ENCODE measurements at places on chromosomes 5 and 9.

DNA sequence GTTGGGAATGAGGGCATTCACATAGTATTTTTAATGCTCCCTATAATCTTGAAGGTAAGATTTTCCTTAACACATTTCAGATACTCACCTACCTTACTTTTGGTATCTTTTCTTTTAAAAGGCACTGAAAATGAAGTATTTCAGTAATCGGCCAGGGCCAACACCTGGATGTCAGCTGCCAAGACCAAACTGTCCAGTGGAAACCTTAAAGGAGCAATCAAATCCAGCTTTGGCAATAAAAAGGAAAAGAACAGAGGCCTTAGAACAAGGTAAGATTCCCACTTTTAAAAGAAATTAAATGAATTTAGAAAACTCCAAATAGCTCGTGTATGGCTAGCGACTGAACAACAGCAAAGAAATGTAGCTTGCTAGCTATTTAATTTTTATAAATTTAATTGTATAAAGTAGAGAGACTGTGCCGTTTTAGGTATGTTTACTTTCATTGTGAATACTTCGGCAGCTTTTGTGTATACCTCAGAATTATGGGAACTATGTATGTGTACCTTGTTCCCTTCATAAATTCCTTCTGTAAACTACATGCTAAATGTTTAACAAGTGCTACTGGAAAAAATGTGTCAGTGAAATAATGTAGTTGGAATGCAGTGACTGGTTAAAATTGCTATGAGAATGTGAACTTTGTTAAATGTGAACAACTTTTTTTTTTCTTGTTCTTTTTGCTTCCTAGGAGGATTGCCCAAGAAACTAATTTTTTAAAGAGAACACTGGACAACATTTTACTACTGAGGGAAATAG lies 41.9 kb downstream of the CDK7 start:
- no peak for DNase-seq

DNA sequence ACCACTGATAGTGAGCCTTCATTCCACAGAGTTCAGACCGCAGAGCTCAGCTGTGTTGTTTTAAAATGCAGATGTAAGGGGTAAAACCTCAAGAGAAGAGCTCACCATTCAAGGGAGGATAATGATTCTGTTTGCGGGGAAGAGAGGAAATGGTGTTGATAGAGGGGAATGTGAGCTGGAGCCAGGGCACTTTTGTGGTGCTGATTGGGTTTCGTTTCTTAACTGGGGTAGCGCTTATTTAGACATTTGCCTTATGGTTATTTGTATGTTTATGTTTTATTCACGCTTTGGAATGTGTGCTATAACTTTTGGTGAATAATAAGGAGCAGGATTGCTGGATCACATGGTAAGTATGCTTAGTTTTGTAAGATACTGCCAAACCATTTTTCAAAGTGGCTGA lies 42.5 kb downstream of the STXBP1 start:
- DNase-seq, result no peak

- DNase-seq, result no peak
These were observed 487.9 kb upstream of the DMAC1 start for GRCh38 chr9:8287501-8287900.

DNA sequence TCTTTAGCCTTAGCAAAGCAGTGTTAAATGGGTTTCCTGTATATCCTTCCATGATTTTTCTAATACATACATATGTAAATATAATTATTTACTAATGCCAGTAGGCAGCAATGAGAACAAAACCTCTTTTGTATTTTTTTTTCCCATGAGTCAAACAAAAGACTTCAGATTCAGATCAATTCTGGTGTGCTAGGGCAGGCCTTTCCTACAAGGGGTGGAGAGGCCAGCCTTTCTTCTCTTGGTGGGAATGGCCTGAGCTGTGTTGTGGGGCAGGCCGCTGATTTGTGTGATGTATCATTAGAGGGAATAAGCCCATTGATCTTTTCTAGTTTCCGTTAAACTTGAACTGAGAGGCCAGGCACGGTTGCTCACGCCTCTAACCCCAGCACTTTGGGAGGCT lies 115.5 kb upstream of the DMRT1 start:
- DNase-seq, result no peak

- DNase-seq, result no peak
These were observed 84.9 kb upstream of the ANKRD55 start for GRCh38 chr5:56317923-56318561.

DNA sequence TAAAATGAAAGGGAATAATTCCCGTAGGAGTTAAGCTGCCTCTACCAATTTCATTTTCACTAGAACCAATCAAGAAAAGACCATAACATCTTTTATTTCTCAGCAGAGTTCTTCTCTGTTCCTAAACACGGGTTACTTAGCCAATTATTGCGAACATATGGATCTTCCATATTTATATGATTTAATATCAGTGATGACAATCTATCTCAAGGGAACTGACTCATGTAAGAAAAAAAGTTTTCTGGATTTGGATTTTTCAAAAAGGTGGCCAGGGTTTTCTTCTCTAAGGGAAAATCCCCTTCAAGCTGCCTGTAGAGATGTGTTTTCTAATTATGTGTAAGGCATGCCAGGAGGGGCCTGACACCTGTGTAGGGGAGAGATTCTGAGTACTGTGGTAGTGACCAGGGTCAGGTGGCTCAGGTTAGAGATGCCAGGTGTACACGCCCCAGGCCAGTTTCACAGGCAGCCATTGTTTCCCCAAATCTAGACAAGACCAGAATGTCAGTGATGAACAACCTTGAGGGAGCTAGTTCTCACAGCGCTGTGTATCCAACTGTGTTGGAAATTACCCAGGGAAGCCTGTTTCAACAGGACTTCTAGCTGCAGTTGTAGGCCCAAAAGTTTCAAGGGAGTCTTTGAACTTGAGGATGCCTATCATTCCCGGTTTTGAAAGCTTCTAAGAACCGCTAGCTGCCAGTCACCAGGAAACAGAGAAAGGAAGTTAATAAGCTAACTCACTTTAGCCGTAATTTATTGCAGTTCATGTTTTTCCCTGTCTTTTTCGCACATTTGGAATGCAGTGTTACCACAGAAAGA lies 572.5 kb upstream of the RGMB start:
- no peak for DNase-seq

DNA sequence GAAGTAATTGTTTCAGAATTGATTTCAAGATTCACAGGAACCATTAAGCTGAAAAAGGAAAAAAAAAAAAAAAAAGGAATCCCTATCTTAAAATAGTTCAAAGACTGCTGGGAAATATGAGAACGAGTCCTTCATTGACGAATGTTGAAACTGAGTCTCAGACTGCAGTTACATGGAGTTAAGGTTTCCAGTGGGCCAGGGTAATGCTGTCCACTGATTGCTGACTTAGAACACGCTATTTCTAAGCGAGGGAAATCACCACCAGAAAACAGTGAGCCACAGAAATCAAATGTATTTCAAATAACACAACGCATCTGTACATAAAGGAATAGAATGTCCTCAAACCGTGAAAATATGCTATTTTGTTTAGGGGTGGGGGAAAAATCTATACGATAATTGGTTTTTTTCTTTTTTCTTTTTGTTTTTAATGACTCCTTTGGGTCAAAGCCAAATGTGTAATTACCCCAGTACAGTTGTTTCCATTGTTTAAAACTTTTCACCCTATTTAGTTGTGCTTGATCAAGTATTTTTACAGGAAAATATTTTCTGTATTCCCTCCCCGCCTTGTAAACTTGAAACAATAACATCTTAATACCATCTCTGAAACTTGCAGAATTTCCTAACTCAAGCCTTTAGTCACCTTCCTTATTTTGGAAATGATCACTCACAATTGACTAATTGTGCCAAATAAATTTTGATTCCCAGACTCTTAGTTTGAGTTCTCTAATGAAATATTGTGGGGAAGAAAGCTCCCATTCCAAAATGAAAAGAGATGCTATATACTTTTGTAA lies 208.3 kb downstream of the MCTP1 start:
- DNase-seq, result no peak

GRCh38 chr9:118595719-118596305 lies 773.4 kb downstream of the BRINP1 start:
- peak; percentile 41 for DNase-seq

- no peak for DNase-seq
These were observed 400.9 kb downstream of the RAB3C start for GRCh38 chr5:58983526-58984452.

DNA sequence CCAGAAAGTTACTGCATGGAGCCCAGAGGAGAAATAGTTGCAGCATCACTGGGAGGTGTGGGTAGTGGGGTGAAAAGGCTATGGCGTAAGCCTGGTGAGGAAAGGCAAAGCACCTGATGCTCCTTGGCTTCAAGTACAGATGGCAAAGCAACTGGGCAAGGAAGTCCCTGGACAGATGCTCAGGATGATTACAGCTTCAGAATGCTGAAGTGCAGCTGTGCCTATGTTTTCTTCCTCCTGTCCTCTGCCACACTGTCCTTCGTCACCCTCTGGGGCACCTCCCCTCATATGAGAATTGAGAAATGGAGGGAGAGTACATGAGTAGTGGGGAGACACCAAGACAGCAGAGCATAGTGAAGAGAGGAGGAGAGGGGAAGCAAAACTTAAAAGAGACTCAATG lies 328.0 kb downstream of the PDE4D start:
- no peak for DNase-seq

DNA sequence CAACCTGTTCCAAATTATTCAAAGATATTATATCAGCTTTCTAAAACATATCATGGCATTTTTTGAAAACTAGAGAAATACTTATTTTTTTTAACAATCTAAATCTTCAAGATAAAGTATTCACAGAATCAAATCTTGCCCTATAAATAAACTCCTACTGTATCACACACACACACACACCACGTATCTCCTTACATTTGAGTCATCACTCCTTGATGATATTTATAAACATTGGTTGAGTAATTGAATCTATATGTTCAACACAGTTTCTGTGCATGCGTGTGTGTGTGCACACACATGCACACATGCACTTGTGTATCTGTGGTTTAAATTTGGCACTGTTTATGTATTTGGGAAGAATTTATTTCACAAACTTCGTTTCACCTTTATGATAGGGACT lies 1716.4 kb downstream of the EFNA5 start:
- no peak for DNase-seq

DNA sequence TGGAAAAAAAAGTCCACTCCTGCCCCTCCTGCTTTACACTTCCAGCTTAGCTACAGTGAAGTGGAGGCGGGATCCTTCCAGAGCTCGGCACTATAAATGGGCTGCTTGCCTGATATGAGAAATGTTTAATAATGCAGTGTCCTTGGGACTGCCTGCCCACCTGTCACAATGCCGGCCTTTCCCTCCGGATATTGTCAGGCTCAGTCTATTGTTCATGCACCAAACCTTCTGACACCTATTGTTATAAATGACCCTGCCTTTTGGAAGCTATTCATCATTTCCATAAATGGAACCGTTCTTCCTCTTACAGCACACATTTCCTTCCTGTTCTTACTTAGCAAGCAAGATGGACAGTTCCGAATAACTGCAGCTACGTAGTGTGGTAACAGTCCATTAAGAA lies 146.3 kb downstream of the DMAC1 start:
- DNase-seq, result no peak

GRCh38 chr5:171445644-171446516 lies 26.4 kb downstream of the FGF18 start:
- DNase-seq, result no peak

All from HS-5 (cell line).